ENCODE measurements at places on chromosomes 11 and 22.

GRCh38 chr22:29172216-29172615, 33.5 kb upstream of the EMID1 start:
- DNase-seq: no peak

- no peak for DNase-seq
Measured at GRCh38 chr22:46195487-46196165, 45.3 kb downstream of the PPARA start.

GRCh38 chr11:129155745-129156144, 36.4 kb downstream of the ARHGAP32 start:
- DNase-seq: no peak

DNA sequence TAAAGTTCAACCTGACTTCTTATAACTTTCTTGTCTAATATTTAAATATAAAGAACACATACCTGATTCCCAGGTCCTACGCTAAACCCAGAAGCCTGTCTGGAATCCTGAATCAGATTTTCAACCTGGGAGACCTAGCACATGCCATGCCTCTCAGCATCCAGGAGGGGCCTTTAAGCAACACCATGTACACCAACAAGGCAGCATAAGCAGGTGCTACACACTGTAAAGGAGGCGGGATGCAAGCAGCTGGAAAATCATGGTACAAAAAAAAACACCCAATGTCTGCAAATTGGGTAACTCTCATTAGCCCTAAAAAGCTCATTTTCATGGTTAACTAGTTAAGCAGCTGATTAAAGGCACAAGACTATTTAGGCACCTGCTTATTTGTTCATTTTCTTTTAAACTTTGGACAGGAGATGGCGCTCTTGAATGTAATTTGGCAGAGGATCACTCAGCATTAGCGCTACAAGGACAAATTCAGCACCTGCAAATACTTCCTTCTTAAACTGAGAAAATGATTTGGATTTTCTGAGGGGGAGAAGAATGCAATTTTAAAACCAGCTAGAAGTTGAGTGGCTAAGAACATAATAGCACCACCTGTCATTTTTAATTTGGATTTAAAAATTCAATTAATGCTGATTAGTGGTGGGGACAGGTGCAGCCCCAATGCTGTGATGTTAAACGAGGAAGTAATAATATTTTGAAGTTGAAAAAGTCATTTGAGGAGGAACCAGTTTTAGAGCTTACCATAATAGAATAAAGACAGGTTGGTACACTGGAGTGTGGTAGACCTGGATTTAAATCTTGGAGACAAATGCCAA, 104.0 kb downstream of the FAR1 start:
- DNase-seq: no peak

GRCh38 chr11:18063862-18064434, 17.9 kb upstream of the TPH1 start:
- no peak for DNase-seq

DNA sequence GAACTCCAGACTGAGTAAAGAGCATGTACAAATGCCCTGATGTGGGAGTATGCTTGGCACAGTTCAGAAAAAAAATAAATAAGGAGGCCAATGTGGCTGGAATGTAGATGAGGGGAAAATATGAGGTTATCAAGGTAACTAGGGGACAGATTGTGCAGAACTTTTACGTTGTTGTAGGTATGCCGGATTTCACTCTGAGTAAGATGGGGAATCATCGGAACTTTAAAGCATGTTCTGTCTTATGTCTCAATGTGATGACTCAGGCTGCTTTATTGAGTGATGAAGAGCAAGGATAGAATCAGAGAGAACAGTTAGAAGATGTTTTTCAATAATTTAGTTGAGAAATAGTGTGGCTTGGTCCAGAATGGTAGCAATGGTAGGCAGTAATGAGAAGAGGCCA, 130.4 kb downstream of the C11orf87 start:
- no peak for DNase-seq

DNA sequence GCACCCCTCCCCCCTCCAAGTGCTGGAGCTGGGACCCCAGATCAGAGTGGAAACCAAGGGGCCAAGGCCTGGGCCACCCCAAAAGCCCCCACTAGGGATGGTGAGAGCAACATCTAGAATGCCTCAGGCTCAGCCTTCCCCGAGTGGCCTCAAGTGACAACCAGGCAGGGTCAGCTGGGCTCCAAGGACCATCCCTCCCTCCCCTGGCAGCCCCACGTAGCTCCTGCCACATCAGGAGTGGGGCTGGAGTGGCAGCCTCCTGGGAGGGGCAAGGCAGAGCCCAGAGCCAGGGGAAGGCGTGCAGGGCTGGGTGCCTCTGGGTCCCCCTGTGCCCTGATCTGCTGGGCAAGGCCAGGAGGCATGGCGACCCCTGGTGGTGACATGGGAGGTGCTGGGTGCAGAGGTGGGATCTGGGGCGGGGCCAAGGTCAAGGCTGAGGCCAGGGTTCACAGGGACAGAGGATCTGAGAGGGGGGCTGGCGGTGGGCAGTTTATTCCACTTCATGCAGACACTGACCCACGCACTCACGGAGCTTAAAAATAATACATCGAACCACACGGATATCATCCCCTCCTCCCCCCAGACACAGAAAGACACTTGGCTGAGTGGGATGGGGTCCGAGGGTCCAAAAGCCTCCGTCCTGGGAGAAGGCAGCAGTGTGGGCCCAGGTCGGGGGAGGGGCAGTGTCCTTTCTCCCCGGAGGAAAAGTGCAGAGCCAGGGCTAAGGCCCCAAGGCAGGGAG, 15.8 kb upstream of the EHD1 start:
- DNase-seq: peak; percentile 82
